ENCODE measurements at places on chromosomes 6 and 20.

GRCh38 chr6:134564705-134565104, 246.8 kb upstream of the SGK1 start:
- no peak for DNase-seq

DNA sequence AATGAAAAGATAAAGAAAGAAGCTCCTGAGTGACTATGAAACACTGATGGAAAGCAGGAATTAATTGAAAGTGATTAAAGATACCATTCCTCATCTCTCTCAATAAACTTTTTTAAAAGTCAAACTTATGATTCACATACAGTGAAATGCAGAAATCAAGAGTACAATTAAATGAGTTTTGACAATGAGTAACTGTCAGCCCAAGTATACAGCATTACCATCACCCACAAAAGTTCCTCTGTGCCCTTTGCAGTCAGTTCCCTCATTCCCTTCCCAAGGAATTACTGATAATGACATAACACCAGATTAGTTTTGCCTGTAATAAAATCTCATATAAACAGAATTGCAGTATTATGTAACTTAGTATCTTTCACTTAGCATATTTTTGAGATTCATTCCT, 44.5 kb downstream of the ATG5 start:
- DNase-seq, result peak; percentile 56

DNA sequence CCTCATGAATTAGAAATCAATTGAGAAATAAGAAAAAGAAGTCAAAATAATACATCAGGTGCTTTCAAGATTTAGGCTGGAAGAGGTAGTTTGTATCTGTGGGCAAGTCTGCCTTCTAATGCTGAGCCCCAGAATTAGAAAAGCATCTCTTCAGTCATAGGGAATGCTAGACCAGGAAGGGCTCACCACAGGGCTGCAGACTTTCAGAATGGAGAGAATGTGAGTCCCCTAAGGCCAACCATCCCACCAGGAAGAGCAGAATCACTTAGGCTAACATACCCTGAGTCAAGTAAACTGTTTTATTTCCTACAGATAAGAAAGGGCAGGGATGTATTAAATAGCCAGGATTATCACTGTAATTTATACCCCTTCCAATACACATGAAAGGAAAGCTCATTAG, 510.2 kb downstream of the RNF144B start:
- no peak for DNase-seq

- DNase-seq, result no peak
Measured at GRCh38 chr6:18328540-18328939, 58.6 kb upstream of the RNF144B start.

- DNase-seq, result no peak
Measured at GRCh38 chr20:24043294-24043693, 54.7 kb upstream of the GGTLC1 start.

DNA sequence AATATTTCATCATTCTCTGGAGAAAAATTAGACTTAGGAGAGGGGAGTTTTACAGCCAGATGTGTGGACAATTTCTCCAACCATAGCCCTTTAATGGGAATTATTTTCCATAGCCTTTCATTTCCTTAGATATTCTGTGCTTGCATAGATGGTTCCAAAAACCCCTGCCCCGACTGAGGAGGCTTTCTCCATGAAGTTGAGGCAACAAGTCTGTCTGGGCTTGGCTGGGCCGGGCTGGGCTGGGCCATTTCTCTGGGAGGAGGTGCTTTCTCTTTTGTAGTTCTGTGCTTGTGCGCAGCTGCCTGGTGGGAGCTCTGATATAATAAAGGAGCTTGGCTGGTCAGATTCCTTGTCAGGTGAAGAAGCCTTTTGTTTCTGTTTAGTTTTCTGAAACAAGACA, 71.4 kb downstream of the SOBP start:
- no peak for DNase-seq

GRCh38 chr6:89952686-89953085, 58.4 kb downstream of the GJA10 start:
- peak; percentile 90 for DNase-seq

- DNase-seq, result peak; percentile 83
Measured at GRCh38 chr6:15132854-15133670, 112.8 kb upstream of the JARID2 start.

- DNase-seq, result no peak
Measured at GRCh38 chr20:57306747-57307146, 22.9 kb upstream of the SPO11 start.

GRCh38 chr6:110490110-110490509, 13.7 kb upstream of the SLC22A16 start:
- DNase-seq, result no peak

GRCh38 chr6:166584155-166584554, 2.3 kb downstream of the RAMACL start:
- peak; percentile 59 for DNase-seq

- DNase-seq, result no peak
Measured at GRCh38 chr20:21104466-21104761, 1.7 kb downstream of the LINC00237 start.

GRCh38 chr20:19212469-19212815, at the start of gene SLC24A3:
Gene SLC24A3 (plus strand): TSS chr20:19212642.
- DNase-seq, result no peak

- DNase-seq, result peak; percentile 29
Measured at GRCh38 chr20:22511943-22512910, 72.1 kb downstream of the FOXA2 start.

- no peak for DNase-seq
Measured at GRCh38 chr6:68880050-68880813, 245.2 kb downstream of the ADGRB3 start.

GRCh38 chr6:26420688-26421171, 18.7 kb downstream of the BTN3A1 start:
- peak; percentile 59 for DNase-seq

DNA sequence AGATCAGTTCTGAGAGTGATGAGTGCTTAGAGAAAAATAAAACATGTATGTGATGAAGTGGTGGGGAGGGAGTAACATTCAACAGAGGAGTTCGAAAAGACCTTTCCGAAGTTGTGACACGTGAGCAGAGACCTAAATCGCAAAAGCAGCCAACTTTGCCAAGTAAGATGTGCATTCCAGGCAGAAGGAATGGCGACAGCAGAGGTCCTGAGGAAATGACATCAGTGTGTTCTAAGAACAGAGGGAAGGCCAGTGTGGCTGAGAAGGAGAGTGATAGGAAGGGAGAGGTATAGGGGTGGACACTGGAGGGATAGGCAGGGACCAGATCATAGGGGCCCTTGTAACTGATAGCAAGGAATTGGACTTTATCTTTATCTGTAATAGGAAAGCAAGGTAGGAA, 51.3 kb downstream of the ADAT2 start:
- no peak for DNase-seq

DNA sequence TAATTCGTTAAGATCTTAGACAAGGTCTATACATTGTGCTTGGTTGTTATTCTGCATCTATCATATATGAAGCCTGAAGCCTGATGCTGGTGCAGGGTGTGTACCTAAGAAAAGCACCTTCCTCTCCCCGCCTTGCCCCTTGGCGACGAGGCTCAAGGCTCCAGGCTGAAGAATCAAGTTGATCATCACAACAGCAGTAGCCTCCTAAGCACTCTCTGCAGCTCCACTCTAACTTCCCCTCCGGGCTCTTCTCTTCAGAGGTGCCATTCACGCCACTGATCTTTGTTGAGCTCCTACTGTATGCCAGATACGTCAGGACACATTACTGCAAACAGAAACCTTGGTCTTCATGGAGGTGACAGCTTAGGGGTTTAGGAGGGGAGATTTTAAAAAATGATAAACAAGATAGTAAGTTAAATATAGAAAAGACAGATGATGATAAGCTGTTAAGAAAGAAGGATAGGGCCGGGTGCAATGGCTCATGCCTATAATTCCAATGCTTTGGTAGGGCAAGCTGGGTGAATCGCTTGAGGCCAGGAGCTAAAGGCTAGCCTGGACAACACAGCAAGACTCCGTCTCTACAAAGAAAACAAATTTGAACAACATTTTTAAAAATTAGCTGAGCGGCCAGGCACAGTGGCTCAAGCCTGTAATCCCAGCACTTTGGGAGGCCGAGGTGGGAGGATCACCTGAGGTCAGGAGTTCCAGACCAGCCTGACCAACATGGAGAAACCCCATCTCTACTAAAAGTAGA, 38.4 kb upstream of the ZNF217 start:
- DNase-seq, result no peak

- no peak for DNase-seq
Measured at GRCh38 chr6:5595184-5595583, 333.9 kb downstream of the FARS2 start.

DNA sequence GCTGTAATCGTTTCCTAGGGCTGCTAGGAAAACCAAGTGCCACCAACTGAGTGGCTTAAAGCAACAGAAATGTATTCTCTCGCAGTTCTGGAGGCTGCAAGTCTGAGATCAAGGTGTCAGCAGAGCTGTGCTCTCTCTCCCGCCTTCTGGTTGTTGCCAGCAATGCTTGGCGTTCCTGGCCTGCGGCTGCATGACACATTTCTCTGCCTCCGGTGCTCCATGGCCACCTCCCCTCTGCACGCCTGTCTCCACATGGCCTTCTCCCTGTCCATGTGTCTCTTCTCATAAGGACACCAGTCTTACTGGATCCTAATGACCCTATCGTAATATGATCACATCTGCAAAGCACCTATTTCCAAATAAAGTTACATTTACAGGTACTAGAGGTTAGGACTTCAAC, 91.7 kb upstream of the AKAP12 start:
- peak; percentile 22 for DNase-seq

GRCh38 chr20:57034001-57034400, 232.4 kb downstream of the BMP7 start:
- no peak for DNase-seq

GRCh38 chr20:23640671-23641667, 3.2 kb upstream of the CST3 start:
- no peak for DNase-seq

DNA sequence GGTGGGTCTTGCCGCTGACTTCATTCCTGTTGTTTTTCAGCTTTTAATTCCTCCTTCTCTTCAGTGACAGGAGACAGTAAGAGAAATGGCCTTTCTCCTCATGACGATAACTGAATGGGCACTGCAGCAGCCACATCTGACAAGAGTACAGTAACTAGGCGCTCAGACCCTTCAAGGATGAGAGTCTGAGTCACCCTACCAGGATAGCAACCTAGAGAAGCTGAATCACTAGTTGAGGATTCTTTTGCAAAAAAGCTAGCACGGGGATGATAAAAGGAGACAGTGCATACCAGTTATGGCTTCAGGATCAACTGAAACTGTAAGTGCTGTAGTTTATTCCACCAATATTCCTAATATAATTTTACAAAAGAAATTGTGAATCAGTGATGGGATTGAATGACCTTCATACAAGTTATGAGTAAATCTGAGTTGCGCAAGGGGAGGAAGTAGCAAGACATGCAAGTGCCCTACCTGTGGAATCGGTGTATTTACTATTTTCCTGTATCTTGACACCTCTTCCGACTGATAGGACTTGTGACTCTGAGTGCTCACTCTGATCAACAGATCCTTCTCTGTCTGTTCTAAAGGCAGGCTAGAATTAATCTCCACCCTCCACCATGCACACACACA, 161.8 kb upstream of the GRIK2 start:
- no peak for DNase-seq

DNA sequence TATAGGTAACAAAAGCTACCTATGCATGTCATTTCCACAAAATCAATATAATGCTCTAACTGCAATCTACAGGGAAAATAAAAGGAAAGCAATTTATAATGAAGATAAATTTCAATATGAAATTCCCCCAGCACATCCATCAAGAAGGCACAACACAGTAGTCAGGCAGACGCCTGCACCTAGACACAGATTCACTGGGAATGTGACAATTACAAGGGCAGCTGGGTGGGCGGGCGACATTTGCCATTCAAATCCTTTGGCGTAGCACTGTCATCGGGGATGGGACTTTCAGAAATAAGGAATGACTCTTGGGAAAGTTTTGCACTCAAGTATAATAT, 60.4 kb downstream of the SULF2 start:
- no peak for DNase-seq

- no peak for DNase-seq
Measured at GRCh38 chr6:106980926-106981325, 6.4 kb upstream of the CD24 start.

DNA sequence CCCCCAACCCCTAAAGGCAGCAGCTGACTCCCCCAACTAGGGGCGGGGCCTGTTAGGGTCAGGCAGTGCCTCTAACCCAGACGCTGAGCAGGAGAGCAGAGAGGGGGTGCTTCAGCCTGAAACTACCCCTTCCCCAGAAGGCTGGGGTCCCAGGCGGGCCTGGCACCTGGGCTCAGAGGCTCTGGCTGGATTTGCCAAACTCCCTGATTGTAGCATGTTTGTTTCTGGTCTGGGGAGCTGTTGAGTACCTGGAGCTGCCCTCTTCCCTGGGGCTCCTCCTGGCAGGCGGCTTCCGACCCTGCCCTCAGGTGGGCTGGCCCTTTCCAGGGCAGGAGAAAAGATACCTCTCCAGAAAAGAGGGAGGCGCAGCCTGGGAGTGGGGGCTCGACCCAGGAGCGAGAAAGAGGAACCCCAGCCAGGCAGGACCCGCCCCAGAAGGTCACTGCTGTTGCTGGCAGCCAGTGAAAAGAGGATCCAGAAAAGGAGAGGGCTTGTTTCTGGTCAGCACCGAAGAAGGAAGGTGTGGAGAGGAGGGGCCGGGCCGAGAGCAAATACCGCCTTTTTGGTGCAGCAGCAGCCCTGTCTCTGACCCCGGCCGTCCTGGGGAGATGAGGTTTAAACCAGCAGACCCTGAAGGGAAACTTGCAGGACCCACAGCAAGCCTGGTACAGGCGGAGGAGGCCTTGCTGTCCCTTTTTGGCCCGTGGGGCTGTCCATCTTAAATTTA, 810 bp upstream of the ABHD16B start:
- no peak for DNase-seq

DNA sequence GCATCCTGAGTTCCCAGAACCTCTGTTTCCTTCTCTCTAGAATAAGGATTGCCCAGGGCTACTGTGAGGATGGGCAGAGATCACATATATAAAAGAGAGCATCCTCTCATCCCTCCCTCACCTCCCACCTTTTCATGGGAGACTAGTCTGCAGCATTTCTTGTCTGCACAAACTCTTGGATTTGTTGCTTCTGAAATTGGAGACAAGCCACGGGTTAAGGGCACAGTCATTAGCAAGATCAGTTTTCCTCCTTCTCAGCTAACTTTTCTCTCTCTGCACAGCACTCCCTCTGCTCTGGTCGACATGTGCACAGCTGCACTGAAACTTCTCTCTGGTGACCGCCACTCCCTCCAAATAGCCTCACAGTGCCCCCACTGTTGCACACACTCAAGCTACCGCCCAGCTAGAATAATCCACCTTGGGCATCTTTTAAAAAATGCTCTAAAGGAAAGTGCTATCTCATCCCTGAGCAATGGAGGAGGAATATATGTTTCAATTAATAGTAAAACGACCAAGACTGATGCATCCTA, 50.9 kb upstream of the DUSP22 start:
- DNase-seq, result no peak

DNA sequence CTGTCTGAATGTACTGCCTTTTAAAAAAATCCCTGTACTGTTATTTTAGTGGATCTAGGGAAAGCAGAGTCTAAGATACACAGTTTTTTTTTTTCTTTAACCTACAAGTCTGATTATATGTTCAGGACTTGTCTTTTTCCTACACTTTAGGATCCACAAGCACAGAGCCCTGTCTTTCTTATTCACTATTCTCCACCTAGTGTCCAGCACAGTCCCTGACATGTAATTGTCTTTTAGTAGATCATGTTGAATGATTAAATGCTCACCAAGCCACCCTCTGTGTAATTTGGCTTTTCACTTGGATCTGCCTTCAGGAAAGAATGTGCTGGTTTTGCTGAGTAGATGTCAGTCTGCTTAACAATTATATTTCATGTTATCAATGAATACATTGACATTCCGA, 35.8 kb upstream of the YWHAB start:
- DNase-seq, result no peak

Data from fibroblast of skin of right quadriceps (primary cell).